ENCODE measurements at places on chromosomes 6 and 20.

- no peak for DNase-seq
Observed at GRCh38 chr20:62641321-62642050, 817 bp upstream of the SLCO4A1 start.

DNA sequence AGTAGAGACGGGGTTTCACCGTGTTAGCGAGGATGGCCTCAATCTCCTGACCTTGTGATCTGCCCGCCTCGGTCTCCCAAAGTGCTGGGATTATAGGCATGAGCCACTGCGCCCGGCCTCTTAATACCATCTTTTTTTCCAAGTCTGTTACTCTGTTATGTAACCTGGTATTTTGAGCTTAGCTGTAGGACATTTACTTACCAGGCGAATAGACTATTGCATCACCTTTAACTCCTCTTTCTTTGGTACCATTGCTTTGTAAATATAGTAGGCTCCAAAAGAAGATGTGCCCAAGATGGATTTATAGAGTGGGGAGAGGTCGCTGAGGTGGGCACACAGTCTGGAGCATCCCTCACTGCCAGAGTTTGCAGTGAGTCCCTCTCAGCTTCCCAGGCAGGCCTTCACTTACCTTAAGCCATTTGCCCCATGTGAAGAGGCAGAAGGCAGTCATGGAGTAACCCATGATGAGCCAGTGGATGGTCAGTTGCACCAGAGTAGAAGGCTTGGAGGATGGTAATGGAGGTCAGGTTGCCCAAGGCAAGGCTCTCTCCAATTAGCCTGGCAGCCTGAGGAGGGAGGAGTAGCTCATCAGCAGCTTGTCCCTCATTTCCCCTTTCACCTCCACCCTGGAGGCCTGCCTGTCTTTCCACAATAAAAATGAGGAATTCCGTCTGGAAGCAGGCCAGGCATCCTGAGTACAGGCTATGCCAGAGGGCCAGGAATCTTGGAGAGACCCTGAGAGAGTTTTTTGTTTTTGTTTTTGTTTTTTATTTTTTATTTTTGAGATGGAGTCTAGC, 9.7 kb downstream of the TIAM2 start:
- no peak for DNase-seq

GRCh38 chr6:166197361-166197760, 29.7 kb upstream of the TBXT start:
- no peak for DNase-seq

GRCh38 chr6:5638666-5639065, 368.1 kb downstream of the NRN1 start:
- DNase-seq = no peak

- DNase-seq = no peak
Observed at GRCh38 chr6:15490242-15491100, 172.4 kb downstream of the DTNBP1 start.

DNA sequence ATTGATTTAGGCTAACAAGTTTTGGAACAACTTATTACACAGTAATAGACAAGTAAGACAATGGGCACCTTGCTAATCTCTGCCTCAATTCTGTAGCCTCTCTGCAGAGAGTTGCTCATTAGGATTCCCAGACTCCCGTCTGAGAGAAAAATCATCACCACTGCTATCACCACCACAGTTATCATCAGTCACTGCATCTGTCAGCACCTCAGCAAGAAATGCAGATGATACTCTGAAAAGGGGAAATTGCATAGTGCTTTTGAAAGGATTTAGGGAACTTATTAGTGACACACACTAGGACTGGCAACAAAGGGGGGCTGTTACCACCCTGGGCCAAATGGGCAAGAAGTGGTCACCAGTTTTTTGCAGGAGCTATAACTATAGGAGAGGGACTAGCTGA, 39.9 kb downstream of the FOXA2 start:
- no peak for DNase-seq

DNA sequence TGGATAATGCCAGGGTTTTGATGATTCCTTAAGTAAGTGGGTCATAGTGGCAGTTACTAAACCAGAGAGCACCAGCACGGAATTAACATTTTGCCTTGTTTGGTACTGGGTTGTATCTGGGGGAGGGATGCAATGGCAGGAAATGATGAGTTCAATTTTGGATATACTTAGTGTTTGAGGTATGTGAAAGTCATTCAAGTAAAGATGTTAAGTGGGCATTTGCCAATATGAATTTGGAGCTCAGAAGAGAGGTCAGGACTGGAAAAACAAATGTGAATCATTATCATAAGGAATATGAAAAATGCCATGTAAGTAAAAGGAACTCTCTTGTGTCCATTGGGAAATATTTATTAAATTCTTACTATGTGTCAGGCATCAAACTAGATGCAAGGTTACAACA, 6.2 kb downstream of the PXT1 start:
- DNase-seq = no peak

DNA sequence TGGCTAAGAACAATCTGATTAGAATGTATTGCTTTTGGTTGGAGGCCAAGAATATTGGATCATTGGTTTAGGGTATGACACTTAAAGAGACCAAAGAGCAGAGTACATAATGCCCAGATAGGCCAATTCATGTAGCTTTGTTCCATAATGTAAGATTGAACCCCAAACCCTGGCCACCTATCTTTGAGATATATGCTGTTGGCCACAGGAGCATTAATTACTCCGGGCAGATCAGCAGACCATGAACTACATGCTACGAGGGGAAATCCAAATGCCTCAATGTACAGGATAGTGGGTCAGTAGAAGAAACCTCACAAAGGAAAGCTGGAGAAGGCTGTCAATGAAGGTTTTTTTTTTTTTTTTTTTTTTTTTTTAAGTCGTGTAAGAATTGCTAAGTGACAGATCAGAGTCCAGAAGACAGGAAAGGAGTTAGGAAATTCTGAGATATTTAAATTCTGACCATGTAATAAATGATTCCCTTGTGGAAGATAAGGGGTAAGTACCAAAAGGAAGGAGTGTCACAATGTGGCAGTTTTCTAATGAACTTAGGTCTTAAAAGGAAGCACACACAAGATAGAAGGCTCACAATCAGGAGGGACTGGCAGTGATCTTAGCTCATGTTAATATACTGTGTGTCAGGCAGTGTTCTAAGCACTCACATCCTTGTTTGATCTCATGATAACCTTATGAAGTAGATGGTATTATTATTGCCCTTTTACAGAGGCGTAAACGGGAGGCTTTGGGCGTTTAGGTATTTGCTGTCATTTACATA, 61.4 kb downstream of the CARMIL1 start:
- DNase-seq = no peak

GRCh38 chr6:52517502-52518278, 59.2 kb downstream of the TRAM2 start:
- no peak for DNase-seq

GRCh38 chr20:56995635-56996075, 270.8 kb downstream of the BMP7 start:
- no peak for DNase-seq

DNA sequence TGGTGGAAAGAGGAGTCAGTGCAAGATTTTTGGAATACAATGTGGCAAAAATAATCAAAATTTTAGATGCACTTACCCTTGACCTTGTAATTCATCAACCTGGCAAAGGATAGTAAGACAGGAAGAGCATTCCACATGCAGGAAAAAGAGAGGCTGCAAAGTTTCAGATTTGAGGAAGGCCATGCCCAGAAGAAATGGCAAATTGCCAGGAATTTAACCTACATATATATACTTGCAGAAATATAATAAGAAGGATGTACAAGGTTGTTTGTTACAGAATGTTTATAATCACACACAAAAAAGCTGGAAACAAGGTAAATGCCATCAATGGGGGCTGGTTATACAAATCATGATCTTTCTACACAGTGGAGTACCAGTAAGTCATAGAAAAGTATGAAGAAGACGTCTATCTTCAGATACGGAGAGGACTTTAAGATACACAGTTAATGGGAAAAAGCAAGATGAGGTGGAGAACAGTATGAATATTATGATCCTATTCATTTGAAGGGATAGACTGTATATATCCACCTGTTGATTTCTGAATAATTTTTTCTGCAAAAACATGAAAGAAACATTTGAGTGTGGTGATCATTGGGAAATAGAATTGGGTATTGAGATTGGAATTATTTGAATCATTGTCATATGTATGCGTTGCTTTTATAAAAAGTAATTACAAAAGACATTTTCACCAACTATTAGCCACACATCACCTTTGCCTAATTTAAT, 253.8 kb downstream of the TBC1D7 start:
- DNase-seq = no peak

DNA sequence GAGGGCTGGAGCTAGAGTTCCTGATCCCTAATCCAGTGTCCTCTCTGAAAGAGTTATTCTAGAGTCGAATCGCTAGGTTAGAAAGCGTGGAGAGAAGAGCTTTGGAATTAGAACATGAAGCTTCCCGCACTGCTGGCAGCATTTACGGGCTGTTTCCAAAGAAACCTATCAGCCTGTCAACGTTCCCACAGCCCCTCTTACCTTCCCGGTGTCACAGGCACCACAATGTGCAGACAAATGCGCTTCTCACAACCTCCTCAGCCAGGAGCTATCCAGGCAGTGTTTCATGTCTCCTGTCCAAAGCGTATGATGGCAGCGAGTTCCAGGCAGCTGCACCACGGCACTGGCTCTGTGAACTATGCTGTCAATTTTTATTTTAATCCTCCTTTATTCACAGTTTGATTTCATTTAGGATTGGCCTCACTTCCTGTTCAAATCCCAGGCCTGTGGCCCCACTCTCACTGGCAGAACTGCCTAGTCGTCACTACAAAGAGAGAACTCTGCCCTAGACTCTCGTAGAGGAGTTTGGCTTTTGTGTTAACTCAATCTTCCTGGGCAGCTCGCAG, 322.8 kb upstream of the SOX4 start:
- DNase-seq = no peak

GRCh38 chr20:50562262-50562701, 52.1 kb downstream of the PTPN1 start:
- peak; percentile 69 for DNase-seq

GRCh38 chr6:36426622-36427021, 16.0 kb downstream of the PXT1 start:
- no peak for DNase-seq

DNA sequence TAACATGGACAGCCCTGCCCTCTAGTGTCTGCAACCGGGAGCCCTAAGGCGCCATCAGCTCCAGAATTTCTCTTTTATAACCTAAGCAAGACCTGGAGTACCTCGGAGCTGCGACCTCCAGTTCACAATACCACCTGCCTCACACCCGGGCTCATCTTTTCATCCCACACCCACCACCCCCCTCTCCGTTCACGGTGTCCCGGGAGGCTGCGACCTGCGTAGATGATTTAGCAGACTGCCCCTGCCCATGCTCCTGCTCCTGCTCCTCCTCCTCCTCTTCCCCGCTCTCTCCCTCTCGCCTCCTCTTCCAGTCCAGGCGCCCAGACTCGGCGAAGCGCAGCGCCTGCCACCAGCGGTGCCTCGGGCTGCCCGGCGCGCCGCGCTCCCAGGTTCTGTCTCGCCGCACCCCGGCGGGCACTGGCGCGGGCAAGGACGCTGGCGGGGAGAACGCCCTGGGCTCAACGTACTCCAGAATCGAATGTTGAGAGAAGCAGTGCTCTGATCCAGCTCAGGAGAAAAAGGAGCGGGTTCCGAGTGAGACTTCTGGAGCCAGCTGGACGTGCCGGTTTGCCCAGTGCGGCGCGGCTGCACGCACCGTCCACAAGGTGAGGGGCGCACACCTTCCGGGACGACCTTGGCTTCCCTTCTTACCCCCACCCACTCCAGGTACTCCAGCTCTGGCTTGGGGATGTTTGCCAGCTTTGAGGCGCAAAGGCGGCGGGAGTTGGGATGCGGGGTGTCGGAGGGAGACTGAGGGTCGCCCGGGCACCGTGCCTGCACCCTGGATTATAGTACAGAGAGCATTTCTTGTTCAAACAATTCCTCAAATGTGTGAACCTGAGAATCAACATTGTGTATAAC, at the start of gene HTR1E:
TSS of gene HTR1E (plus strand) at position 310 of the 861 bp plus-strand sequence. CDS start 77,807 bp downstream, outside the sequence.
- DNase-seq = peak; percentile 75

GRCh38 chr6:116476002-116476678, 15.0 kb downstream of the CALHM6 start:
- DNase-seq = peak; percentile 10

DNA sequence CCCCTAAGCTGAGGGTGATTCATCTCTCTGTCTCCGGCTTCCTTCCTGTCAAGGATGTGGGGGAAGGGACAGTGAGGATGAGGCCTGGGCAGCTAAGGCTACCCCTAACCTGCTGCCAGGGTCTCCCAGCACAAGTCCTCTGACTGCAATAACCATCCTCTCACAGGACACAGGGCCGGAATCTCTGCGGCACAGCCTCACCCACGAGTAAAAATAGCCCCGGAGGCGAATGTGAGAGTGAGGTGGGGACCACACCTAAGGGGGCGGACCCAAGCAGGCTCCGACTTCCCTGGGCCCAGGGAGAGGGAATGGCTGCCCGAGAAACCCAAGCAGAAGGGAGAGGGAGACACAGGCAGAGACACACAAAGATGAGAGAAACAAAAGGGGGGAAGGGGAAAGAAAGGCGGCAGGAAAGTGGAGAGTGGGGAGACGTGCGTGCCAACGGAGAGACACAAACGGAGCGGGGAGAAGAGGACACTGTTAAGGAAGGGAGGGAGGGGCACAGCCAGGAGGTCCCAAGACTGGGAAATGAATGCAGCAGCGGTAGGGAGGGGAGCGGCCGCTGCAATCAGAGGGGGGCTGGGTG, 1.4 kb downstream of the CLIC1 start:
- DNase-seq = no peak

GRCh38 chr20:45890077-45890984, 677 bp downstream of the NEURL2 start:
- peak; percentile 74 for DNase-seq

GRCh38 chr6:111871725-111872400, 1.4 kb downstream of the FYN start:
- DNase-seq = peak; percentile 67

DNA sequence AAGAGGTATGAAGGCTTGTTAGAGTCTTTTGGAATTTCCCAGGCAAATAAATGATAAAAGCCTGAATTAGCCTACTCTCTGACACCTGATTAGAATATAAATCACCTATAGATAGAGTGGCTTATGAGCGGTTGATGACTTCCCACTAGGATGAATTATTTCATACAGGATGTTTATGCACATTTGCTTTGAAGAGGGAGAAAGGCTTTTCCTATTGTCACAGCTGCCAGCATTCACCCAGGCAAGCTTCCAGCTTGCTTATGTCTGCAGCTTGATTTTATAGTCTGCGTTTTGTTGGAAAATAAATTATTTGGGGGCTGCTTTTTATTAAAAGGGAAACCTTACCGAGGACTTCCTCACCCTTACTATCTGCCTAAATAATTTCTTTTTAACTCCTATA, 51.3 kb upstream of the EIF2S2 start:
- no peak for DNase-seq
